CD8-positive, alpha-beta T cell (primary cell): ENCODE measurements at places on chromosomes 1 and 21.

DNA sequence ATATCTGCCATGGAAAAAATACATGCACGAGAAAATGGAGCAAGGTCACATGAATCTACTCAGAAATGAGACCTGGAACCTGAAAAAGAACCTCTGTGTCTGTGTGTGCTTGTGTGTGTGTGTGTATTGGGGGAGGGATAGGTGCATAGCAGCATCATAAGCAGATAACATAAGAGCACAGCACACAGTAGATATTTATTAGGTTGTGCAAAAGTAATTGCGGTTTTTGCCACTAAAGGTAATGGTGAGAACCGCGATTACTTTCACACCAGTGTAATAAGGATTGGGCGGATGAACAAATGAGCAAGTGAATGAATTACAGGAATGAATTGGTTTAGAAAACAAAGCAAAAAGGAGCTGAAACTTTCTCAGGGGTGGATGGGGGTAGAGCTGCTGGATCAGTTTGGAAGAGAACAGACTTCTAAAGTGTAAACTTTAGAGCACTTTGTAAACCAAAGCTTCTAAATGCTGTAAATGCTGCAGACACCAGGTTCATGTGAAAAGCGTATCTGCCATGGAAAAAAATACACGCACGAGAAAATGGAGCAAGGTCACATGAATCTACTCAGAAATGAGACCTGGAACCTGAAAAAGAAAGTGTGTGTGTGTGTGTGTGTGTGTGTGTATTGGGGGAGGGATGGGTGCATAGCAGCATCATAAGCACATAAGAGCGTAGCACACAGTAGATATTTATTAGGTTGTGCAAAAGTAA is 156.9 kb downstream of the TOMM20 start:
- DNase-seq = peak; percentile 55

DNA sequence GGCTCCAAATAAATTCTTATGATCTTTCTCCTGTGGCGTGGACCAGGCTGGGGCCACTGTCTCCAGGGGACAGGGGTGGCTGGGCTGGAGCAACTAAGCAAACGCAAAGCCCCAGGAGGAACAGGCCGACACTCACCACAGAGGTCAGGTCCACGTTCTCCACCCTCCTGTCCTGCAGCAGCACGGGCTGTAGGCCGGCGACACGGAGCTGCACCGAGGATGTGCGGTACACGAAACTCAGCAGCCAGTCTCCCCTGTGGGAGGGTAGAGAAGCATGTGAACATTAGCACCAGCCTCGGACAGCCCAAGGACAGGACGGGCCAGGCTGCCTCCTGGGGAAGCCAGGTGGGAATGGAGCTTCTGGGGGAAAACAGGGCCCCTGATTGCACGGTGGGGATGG is 29.6 kb downstream of the HTR6 start:
- DNase-seq = no peak

GRCh38 chr1:11157867-11158266 is 31.3 kb upstream of the ANGPTL7 start:
- DNase-seq = no peak

DNA sequence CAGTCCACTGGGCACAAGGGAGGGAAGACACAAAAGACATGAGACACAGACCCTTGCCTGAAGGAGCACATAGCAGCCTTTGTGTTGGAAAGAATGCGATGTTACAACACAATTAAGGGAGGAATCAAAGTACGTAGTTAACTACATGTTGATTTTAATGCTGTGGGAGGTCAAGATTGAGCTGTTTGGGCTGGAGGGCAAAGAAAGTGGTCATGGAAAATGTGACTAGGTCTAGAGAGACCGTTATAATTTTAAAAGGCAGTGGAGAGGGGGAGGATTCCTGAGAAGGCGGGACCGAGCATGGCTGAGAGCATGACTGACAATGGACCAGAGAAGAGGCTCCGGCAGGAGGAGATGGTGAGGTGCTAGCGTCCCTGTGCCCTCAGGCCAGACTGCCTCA is 111.8 kb upstream of the ATP1A1 start:
- DNase-seq = no peak

DNA sequence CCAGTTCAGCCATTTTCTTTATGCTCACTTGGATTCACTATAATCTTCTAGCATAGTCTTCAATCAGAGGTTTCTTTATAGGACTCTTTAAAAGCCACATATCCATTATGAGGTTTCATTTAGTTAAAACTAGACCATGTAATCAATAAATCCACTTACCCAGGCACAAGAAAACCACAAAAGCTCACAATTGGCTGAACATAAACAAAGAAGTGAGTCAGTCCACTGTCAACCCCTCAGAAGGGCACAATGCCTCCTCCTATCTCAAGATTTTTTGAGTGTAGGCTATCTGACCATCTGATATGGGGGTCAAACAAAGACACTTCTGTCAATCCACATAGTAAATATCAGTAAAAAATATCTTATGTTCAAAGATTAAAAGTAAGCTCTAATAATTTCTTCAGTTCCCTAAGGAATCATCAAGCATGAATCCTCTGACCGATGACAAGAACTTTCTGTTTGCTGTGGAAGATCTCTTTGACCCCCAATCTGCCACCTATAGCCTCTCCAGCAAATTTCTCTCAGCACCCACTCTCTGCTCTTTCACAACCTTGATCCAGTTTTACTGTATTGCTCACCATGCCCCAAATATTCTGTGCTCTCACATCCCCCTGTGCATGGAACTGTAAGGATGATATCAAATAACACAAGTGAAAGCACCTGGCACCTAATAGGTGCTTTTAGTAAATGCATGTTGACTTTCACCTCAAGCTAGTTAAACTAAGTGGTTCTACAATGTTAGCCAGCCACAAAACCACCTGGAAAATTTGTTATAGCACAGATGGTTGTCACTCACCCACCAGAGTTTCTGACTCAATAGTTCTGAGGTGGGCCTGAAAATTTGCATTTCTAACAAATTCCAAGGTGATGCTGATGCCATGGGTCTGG is 16.7 kb downstream of the RAB3B start:
- DNase-seq = no peak

GRCh38 chr1:159175571-159175970 is 4.2 kb downstream of the CADM3 start:
- DNase-seq = no peak

DNA sequence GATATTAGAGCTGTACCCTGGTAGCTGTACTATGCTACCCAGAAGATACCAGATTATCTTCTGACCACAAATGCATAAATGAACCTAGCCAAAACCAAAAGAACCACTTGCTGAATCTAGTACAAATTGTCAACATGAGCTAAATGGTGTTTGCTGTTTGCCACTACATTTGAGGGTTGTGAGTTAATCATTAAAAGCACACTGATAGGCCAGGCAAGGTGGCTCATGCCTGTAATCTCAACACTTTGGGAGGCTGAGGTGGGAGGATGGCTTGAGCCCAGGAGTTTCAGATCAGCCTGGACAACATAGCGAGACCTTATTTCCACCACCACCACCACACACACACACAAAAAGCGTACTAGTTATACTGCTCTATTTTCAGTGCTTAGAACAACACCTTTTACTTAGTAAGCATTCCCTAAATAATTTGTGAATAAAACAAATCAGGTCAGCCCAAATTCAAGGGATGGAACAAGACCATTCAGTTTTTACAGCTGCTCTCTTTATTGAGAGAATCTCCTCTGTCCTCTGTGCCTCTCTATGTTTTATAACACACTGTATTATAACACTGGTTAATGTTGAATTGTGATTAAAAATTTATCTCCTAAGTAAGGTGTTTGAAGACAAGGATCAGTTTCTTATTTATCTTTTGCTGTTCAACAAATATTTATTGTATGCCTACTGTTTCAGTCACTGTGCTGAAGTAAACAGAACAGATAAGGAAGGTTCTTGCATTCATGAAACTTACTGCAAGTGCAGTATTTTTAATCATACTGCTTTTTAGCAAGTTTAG is 44.0 kb downstream of the MAGI3 start:
- no peak for DNase-seq

DNA sequence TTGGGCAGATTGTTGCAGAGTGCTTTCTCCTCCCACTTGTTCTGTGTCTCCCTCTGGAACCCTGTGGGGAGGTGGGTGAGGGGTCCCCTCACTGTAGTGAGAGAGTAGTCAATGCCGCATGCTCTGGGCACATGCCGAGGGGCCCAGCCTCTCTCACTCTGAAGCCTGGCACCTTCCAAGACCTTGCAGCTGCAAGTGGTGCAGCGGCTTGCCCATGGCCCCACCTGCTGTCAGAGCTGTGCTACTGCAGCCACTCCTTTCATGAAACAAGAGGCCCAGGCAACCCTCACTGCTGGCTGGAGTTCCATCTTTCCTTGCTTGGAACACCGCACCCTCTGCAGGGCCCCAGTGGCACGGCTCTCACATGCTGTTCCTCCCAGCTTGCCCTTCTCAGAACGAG is 58.4 kb upstream of the COL6A1 start:
- peak; percentile 75 for DNase-seq

DNA sequence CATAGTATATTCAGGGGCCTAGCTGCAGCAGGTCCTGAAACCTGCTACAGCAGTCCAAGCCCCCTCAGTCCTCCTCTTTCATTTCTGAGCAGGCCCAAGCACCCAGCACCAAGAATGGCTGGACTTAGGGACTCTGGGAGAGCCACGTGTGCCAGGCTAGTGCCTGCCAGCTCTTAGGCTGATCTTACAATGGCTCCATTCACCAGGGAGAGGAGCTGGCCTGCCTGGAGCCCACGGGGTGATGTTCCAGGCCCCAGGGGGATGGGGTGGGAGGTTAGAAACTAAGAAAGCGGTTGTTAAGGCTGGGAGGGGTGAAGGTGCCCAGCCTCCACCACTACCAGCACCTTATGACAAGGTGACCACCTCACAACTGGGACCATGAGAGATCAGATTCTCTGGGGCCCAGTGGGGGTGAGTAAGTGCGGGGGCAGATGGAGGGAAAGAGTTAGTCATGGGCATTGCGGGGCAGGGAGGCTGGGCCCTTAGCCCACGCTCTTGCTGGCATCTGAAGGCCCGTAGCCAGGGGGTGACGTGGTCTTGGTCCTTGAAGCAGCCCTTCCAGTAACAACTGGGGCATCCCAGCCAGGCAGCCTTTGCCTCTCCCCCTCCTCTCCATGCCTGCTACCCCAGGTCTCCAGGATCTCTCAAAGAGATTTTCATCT is 30.3 kb upstream of the CLIC4 start:
- DNase-seq = no peak

DNA sequence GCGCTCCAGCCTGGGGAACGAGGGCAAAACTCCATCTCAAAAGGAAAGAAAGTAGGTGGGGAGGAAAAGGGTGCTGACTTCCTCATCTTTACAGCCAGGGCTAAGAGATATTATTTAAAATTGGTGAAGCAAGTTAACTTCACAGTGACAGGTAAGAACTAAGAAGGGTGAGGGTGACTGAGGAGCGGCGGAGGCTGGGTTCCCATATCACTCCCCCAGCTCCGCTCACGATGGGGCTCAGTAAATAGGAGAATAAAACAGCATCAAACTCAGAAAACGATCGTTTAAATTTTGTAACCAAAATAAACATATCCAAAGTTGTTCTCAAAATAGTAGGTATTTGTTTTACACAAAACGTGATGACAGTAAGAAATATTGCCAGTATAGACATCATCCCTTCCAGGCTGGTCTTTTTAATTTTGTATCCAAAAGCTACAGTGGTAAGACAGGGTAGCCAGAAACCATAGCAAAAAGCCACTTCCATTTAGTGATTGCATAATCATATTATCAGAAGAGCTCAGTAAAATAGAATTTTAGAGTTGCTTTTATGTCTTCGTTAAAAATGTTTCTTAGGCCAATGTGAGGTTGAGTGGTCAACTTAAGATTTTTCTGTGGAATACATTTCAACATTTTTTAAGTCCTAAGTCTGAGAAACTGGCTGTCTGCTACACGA is 26.2 kb upstream of the ADARB1 start:
- DNase-seq = no peak

DNA sequence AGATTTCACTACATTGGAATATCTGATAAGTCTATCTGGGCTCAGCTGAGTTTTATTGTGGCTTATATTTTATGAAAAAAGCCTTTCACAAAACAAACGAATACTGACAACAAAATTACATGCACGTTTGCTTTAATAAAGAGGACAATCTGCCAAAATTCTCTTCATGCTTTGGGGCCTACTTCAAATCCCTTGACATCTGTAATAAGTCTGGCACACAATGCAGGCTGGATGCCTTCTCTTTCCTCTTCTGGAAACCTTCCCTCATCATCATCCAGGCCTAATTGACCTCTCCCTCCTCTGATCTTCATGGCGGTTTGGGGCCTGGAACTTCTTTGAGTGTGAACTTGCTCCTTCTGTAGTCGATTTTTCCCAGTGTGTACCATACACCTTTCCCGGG is 70.3 kb downstream of the MAP10 start:
- no peak for DNase-seq

DNA sequence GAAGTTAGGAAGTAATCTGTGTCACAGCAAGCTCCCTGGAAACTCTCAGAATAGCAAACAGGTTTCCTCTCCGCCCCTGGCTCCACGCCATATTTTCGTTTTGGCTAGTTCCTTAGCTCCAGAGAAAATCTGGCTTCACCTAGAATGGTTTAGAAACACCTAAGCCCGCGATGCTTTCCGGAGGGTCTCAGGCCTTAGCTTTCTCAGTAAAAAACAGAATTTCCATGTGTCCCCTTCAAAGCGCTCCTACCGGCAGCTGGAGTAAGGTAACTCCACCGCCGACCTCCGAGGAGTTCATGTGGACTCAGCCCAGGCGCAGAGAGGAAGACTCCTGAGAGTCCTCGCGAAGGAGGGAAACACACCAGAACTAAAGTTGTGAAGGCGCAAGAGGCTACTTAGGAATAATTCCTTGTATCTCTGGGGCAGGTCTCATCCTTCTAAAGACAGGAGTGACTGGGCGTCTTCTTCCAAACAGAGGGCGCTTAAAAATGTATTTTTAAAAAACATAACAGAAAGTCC is 406 bp downstream of the KIAA0040 start:
- peak; percentile 16 for DNase-seq

GRCh38 chr1:110686188-110686587 is 11.4 kb upstream of the KCNA3 start:
- peak; percentile 58 for DNase-seq

- DNase-seq = no peak
These were observed 34.8 kb upstream of the SLC19A1 start for GRCh38 chr21:45576838-45577737.

DNA sequence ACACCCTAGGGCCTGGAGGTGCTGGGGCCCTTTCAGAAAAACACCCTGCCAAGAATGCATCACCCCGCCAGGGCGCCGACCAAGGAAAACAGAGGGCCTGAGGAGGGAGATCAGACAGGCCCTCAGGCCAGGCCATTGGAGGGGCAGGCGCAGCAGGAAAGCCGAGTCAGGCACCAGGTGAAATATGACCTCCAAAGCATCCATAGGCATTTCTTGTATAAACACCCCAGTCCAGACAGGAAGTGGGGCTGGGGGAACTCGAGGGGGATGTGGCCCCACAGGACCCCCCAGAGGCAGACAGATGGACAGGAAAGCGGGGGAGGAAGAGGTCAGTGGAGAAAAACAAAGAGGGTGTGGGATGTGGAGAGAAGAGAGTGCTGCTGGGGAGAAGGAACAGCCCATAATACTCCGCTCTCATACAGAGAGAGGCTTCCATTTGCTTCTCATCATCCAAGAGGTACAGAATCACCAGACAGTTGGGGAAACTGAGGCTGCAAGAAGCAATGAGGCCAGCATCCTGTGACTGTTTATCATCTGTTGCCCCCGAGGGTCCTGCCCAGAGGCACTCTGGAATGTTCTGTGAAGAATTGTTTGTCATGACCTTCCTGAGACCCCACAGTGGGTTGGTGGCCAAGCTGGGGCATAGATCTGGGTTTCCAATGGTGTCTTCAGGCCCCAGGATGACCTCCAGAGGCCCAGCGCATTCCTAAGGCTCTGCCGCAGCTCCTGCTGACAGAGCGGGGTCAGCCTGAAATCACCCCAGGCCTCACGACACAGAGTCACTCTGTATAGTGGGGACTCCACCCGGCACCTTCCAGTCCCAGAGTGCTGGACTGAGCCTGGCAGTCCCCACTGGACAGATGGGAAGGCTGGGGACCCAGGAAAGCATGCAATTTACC is 18.0 kb downstream of the TRIM62 start:
- no peak for DNase-seq
